ENCODE measurements at places on chromosomes 4 and X.

DNA sequence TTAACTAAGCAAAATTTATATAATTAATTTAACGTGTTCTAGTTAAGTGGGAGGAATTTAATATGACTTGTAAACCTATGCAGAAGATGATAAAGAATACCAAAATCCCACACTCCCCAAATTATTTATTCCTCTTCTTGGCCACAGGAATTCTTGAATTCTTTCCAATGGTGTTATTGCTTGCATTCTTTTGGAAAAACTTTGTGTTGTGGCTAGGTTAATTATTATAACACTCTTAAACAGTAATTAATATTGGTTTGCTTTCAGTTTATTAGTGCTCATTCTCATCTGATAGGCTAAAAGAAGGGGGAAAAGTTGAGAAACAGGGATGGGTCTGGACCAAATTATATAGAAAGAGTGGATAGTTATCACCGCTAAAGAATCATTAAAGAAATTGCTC, 141.5 kb upstream of the PABPC4L start:
- no peak for DNase-seq

- DNase-seq = no peak
These were observed 42.7 kb downstream of the NHSL2 start for GRCh38 chrX:71953391-71953790.

DNA sequence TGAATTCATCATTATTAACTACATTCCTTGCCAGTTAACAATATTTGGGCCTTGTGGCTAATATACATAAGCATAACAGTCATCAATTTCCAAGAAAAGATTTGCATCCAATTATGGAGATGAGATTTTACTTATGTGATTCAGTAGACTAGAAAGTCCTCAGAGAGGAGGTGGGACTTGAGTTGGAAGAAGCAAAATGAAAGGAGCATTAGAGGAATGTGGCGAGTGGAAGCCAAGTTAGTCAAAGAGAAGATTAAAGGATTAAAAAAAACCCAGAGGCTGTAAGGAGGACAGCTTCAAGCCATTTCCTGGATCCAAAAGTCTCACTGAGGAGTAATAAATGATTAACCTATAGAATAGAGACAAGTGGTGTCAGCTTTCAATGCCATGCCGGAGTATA, 1099.4 kb upstream of the IGFBP7 start:
- no peak for DNase-seq

DNA sequence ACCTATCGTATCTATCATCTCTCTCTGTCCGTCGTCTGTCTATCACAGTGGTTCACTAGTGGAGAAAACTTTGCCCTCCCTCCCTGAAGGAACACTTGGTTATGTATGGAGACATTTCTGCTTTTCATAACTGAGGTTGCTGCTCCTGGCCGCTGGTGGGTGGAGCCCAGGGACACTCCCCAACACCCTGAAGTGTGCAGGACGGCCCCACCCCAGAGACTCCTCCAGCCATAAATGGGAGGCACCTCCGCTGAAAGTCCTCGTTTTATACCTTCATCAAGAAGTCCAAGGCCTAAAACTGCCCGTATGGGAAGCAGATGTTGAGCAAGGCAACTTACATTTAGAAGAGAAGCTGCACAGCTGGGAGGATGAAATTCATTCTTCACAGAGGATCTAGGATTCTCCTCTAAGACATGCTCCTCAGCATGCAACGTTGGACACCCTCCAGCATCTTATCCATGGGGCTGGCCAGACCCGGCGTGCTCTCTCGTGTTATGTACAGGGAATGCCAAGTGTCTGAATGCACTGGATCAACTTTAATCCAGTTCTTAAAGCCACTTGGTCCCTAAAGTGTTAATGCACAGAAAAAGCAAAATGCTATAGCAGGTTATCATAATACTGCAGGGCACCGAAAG, 43.5 kb downstream of the PRKX start:
- DNase-seq = no peak

DNA sequence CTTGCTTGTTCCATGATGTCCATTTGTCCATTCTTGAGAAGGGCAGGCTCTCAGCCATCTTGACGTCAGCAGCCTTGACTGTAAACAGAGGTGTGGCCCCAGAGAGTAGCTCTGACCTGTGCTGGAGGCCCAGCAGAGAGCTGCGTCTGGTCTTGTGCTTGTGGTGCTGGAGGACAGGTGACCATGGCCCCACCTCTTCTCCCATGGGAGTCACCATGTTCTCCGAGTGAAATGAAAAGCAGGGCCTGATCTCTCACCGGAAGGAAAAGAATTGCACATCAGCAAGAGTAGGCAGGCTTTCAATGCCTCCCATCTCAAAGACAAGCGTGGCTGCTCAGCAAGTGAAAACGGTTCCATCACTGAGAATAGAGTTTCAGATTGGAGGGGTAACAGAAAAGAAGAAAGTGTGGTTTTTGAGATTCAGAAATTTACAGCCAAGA, 11.5 kb downstream of the PARM1 start:
- DNase-seq = no peak

GRCh38 chrX:135302269-135302873, 6.9 kb upstream of the ETDC start:
- no peak for DNase-seq

GRCh38 chr4:69858690-69859089, 1.3 kb downstream of the SULT1E1 start:
- no peak for DNase-seq

Data from SW 1271 (cell line).